ENCODE measurements at places on chromosomes 5 and 9.

- peak overlapping the region; percentile 93 for H3K27ac ChIP-seq
- H3K27me3 ChIP-seq: no peaks in the 10 kb centered on the region
These were observed 144.4 kb upstream of the MAP3K1 start for GRCh38 chr5:56670916-56671315.

- H3K27me3 ChIP-seq: no peaks in the 10 kb centered on the region
- H3K4me1 ChIP-seq: peaks cover 52% of the 10 kb centered on the region
- peaks cover 16% of the 10 kb centered on the region for H3K36me3 ChIP-seq
- peak; percentile 31 for DNase-seq
- peak overlapping the region; percentile 96 for H3K27ac ChIP-seq
- H3K4me3 ChIP-seq: peak overlapping the region; percentile 99
These were observed 963 bp upstream of the CAST start for GRCh38 chr5:96660971-96661854.

DNA sequence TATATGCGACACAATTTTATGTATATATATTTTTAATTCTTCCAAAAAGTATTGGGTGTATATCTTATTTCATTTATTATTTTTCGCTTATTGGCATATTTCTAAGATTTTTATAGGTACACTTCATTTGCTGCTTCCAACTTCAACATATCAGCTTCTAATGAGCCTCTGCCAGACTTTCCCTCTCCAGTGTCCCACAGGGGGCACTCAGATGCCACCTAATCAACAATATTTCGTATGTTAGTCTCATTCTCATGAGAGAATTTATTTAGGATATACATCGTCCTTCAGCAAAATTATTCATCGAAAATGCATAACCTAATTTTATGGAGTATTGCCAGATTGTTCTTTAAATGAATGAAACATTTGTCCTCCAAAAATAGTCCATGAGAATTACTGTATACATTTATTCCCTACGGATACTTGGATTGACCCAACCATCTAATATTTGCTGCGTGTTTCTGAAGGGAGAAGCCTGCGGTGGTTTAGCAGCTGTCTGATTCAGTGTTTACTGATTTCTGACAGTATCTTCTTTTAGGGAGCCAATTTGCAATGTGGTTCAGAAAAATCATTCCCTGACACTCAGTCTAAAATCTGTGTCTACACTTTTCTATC lies 100.6 kb upstream of the SELENOP start:
- no peak overlapping the region for H3K27ac ChIP-seq
- no peaks in the 10 kb centered on the region for H3K36me3 ChIP-seq
- peaks cover 12% of the 10 kb centered on the region for H3K4me1 ChIP-seq
- peaks cover under 1% of the 10 kb centered on the region for H3K27me3 ChIP-seq
- no peak for DNase-seq
- no peak overlapping the region for H3K4me3 ChIP-seq

- no peaks in the 10 kb centered on the region for H3K27me3 ChIP-seq
- peaks cover under 1% of the 10 kb centered on the region for H3K36me3 ChIP-seq
- DNase-seq: no peak
- H3K27ac ChIP-seq: no peak overlapping the region
- no peaks in the 10 kb centered on the region for H3K4me1 ChIP-seq
These were observed 74.6 kb upstream of the PLPP1 start for GRCh38 chr5:55609413-55609812.

DNA sequence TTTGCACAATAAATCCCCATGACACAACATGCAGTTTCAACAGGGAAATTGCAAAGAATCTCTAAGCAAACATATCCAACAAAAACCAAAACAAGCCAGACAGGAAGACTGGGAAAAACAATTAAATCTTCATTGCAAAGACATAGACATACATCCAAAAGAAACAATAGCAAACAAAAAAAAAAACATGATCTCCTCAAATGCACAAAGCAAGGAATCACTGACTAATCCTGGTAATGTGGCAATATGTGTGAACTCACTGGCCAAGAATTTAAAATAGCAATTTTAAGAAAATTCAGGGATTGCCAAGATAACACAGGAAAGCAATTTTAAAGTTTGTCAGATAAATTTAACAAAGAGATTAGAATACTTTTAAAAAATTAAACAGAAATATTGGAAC lies 520.1 kb upstream of the SMC2 start:
- no peak overlapping the region for H3K4me3 ChIP-seq
- H3K36me3 ChIP-seq: no peaks in the 10 kb centered on the region
- no peaks in the 10 kb centered on the region for H3K4me1 ChIP-seq
- no peaks in the 10 kb centered on the region for H3K27me3 ChIP-seq
- no peak for DNase-seq

GRCh38 chr9:116234081-116234480 lies 80.5 kb downstream of the PAPPA start:
- DNase-seq: no peak
- H3K4me1 ChIP-seq: no peaks in the 10 kb centered on the region
- no peaks in the 10 kb centered on the region for H3K27me3 ChIP-seq

- H3K27me3 ChIP-seq: no peaks in the 10 kb centered on the region
- no peak overlapping the region for H3K4me3 ChIP-seq
- H3K36me3 ChIP-seq: no peaks in the 10 kb centered on the region
- no peak overlapping the region for H3K27ac ChIP-seq
These were observed 12.4 kb upstream of the MEIKIN start for GRCh38 chr5:131957721-131958441.

DNA sequence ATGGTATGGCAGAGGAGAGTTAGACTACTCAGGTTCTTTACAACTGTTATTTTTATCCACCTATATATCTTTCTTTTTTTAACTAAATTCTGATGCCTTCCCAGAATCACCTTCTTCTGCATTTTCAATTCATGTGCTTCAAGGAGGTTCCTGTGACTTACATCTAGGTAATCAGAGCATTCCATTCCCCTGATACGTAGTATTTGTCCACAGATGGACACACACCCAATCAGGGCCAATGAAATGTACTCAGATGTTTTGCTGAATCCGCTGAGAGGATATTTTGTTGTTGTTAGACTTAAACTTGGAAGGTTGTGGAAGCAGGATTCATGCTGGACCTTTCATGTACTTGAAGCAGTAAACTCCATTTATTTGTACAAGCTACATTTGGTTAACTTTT lies 159.4 kb upstream of the FER start:
- DNase-seq: no peak
- no peak overlapping the region for H3K4me3 ChIP-seq
- H3K27ac ChIP-seq: no peak overlapping the region

GRCh38 chr5:34591723-34592122 lies 64.4 kb upstream of the RAI14 start:
- no peak overlapping the region for H3K27ac ChIP-seq
- no peaks in the 10 kb centered on the region for H3K4me1 ChIP-seq
- H3K4me3 ChIP-seq: no peak overlapping the region
- no peak for DNase-seq

- peaks cover 2% of the 10 kb centered on the region for H3K36me3 ChIP-seq
- no peaks in the 10 kb centered on the region for H3K27me3 ChIP-seq
- H3K27ac ChIP-seq: peak overlapping the region; percentile 94
- H3K4me1 ChIP-seq: peaks cover 35% of the 10 kb centered on the region
These were observed 99.8 kb upstream of the SSBP2 start for GRCh38 chr5:81850501-81851357.

DNA sequence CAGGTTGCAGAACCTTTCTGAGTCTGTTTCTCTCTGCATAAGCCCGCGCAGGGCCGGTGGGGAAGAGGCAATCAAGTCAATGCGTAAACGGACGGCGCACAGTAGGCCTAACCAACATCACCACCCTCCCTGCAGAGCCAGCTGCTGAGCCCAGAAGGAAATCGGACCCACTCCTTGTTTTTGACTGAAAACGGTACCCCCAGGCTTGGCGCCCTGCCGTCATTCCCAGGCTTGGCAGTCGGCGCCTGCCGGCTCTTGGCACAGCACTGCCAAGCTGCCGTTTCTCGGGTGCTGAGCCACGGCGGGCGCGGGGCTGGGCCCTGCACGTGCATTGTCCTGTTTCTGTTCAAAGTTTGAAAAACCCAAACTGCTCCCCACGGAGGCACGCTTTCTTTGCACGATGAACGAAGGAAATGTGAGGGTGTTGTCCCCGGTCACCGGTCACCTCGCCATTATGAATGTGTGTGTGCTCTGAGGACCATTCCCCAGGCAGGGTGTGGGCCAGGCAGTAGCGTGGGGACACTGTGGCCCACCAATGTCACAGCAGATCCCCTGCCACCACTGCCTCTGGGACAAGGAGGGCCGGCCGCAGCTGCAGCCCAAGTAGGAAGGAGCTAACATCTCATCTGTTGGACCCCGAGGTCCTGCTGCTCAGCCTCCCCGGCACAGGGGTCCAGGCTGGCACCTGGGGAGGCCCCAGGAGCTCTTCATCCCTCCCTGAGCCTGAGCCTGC lies 20.1 kb downstream of the FIBCD1 start:
- H3K27ac ChIP-seq: no peak overlapping the region
- H3K36me3 ChIP-seq: no peaks in the 10 kb centered on the region
- peaks cover 20% of the 10 kb centered on the region for H3K27me3 ChIP-seq
- no peak overlapping the region for H3K4me3 ChIP-seq
- H3K4me1 ChIP-seq: no peaks in the 10 kb centered on the region

- H3K36me3 ChIP-seq: no peaks in the 10 kb centered on the region
- H3K4me3 ChIP-seq: no peak overlapping the region
- no peaks in the 10 kb centered on the region for H3K4me1 ChIP-seq
- DNase-seq: no peak
- no peak overlapping the region for H3K27ac ChIP-seq
These were observed 159.6 kb downstream of the ATPSCKMT start for GRCh38 chr5:10090074-10090473.

DNA sequence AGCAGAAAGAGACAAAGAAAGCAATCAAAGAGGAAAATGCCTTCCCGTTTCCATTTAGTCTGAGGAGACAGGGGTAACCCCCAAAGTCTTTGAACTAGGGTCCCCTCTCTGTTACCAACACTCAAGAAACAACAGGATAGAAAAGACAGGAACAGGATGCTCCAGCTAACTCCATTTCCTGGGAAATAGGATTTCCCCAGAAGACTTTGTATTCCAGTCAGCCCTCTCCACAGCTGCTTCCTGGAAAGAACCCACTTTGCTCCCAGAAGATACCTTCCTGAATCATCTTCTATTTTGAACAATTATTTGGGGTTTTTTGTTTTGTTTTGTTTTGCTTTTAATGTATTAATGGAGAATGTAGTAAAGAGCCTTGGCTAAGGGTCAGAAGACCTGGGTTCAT lies 56.0 kb downstream of the KLHL3 start:
- no peaks in the 10 kb centered on the region for H3K4me1 ChIP-seq
- peaks cover 3% of the 10 kb centered on the region for H3K36me3 ChIP-seq
- no peaks in the 10 kb centered on the region for H3K27me3 ChIP-seq
- H3K4me3 ChIP-seq: no peak overlapping the region
- no peak overlapping the region for H3K27ac ChIP-seq

- peaks cover 9% of the 10 kb centered on the region for H3K4me1 ChIP-seq
- H3K36me3 ChIP-seq: no peaks in the 10 kb centered on the region
- H3K27ac ChIP-seq: peak overlapping the region; percentile 53
- DNase-seq: peak; percentile 66
These were observed 28.6 kb downstream of the PCDH1 start for GRCh38 chr5:141849415-141850243.

GRCh38 chr5:158511454-158511853 lies 588.3 kb downstream of the EBF1 start:
- H3K4me3 ChIP-seq: peak overlapping the region; percentile 2
- H3K27me3 ChIP-seq: no peaks in the 10 kb centered on the region
- H3K27ac ChIP-seq: peak overlapping the region; percentile 47
- H3K36me3 ChIP-seq: no peaks in the 10 kb centered on the region

DNA sequence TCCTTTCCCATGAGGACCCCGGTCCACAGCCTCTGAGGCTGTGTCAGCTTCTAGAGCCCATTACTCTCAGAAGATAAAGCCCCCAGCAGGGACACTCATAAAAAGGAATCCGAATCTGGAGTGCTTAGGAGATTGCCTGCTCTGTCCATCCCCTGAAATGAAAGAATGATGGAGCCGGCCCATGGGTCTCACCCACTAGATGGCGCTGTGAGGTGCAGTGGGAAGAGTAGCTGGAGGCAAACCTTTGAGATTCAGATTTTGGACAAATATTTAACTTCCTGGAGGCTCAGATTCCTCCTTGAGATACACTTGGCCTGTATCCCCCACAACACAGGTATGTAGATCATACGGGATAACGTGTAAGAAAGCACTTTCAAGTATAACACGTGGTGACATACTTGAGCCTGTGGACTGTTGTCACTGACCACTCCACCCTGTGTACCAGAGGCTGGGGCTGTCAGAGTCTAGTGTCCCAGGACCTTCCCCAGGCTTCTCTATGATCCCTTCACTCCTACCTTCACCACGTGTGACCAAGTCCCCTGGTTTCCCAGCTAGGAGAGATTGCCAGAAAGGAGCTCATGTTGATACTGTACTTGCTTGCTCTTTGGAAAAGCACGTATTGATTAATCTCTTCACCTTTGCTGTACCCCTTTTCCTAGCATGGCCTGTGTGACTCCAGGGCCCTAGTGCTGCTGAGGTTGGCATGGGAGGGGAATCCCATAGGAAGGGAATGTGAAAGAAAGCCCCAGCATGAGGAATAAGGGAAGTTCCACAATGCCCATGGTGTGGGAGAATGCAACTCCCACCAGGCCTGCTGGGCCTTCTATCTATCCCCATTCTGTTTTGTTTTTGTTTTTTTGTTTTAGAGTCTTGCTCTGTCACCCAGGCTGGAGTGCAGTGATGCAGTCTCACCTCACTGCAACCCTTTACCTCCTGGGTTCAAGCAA lies 32.1 kb downstream of the TRMO start:
- H3K27me3 ChIP-seq: peaks cover 10% of the 10 kb centered on the region
- H3K4me1 ChIP-seq: no peaks in the 10 kb centered on the region
- DNase-seq: no peak
- no peak overlapping the region for H3K4me3 ChIP-seq
- H3K27ac ChIP-seq: no peak overlapping the region
- peaks cover 20% of the 10 kb centered on the region for H3K36me3 ChIP-seq
